Cardiac muscle cell (in vitro differentiated cells and primary cell): ENCODE measurements at places on chromosomes 2 and 18. TPM values are rescaled to one million over a fixed set of nuclear protein-coding genes. Genes with fewer than 3 reads are reported as not detected.

The PROKR1 gene
- 0.04 and 0.06 TPM in 2 replicates for total RNA-seq

DNA sequence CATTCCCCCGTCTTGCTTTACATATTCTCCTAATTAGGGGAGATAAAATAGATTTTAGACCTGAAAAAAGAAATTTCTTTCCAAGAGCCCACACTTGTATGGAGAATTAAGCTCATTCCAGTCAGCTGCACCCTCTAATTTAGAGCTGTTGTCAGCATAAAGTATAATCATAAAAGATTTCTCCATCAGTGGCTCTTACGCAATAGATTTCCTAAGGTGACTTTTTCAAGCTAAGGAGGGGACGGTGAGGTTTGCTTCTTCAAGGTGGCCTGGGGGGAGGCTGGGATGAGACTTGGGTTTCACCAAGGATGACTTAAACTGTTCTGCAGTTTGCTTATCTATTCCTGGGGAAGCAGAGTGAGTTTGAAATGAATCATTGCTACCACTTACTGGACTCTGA lies 426.2 kb downstream of the NBAS start:
- DNase-seq: no peak

DNA sequence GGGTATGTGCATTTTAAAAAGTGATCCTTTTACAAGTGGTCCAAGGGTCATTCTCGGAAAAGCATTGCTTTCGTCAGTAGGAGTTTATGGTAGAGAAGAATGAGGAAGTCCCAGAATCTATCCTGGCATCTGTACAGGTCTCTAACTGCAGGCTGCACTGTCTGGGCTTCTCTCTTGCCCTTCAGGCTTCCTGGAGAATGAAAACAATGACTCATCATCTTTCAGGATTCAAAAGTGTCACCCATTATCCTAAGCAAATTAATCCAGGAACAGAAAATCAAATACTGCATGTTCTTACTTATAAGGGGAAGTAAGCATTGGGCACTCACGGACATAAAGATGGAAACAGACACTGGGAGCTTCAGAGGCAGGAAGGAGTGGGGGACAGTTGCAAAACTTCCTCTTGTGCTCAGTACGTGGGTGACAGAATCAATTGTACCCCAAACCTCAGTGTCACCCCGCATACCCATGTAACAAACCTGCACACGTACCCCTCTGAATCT lies 60.2 kb upstream of the TXNDC2 start:
- DNase-seq: no peak

- DNase-seq: peak; percentile 24
Measured at GRCh38 chr2:222930862-222931261, 70.0 kb downstream of the ACSL3 start.

GRCh38 chr2:174667250-174667860 lies 69.8 kb upstream of the WIPF1 start:
- DNase-seq: no peak

The CCNYL1 gene
- 5.7 and 7.4 TPM in 2 replicates for total RNA-seq

GRCh38 chr2:59413751-59414570 lies 1139.5 kb downstream of the BCL11A start:
- no peak for DNase-seq

GRCh38 chr2:20797096-20797495 lies 25.8 kb downstream of the LDAH start:
- DNase-seq: no peak

DNA sequence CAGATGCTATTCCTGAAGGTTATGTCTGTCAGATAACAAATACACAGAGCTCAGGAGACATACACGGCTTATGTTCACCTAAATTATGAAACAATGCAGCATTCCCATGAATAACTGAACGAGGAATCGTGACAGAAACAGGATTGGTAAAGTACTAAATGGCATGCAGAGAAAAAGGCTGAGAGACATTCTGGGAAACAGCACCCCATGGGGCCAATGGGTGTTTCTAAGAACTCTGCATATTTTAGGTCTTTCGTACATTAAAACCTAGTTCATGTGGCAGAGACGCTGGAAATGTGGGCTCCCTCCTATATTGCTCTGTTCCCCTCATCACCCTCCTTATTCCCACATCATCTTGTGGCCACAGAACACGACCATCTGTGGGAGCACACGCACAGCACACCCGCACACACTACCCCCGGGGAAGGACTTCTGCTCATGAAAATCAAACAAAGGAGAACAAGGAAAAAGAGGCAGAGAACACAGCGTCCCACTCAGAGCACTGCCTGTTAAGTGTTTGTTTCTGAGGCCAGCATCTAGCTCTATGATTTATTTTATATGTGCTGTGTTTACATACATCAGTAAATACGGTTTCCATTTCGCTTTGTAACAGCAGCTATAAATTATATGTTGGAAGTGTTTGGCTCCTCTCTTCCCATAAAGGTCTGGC lies 143.6 kb downstream of the AFF3 start:
- no peak for DNase-seq

DNA sequence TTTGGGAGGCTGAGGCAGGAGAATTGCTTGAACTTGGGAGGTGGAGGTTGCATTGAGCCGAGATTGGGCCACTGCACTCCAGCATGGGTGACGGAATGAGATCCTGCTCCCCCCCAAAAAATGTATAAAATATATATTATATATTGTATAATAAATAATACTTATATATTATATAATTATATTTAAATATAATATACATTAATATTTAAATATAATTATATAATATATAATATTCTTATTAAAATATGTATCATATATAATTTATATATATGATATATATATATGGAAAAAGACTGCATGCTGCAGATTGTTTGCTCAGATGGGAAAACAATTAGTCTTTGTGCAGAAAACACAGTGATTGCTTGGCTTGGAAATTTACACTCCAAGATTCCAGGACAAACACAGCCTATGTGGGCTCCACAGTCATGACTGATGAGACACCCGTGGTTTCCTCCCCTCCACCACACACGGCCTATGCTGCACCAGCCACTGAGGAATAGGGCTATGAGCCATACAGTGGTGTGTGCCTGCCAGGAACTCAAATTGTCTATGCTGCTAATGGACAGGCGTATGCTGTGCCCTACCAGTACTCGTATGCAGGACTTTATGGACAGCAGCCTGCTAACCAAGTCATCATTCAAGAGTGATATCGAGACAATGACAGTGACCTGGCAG lies 30.0 kb downstream of the PMAIP1 start:
- DNase-seq: no peak

- DNase-seq: no peak
Measured at GRCh38 chr2:33494877-33495641, 18.6 kb downstream of the RASGRP3 start.

The INO80D gene
- 3.7 and 6.1 TPM in 2 replicates for total RNA-seq

GRCh38 chr18:9995631-9996030 lies 81.8 kb downstream of the VAPA start:
- no peak for DNase-seq

The CD207 gene
- not detected in 2 replicates for total RNA-seq

The FBXO36 gene
- total RNA-seq: 2.8 and 5.7 TPM in 2 replicates

GRCh38 chr2:169775765-169776164 lies 22.9 kb upstream of the SSB start:
- no peak for DNase-seq
